ENCODE measurements at places on chromosomes 16 and 17.
A peak's percentile ranks its signal among the peaks of the same experiment; 100 is the strongest.

DNA sequence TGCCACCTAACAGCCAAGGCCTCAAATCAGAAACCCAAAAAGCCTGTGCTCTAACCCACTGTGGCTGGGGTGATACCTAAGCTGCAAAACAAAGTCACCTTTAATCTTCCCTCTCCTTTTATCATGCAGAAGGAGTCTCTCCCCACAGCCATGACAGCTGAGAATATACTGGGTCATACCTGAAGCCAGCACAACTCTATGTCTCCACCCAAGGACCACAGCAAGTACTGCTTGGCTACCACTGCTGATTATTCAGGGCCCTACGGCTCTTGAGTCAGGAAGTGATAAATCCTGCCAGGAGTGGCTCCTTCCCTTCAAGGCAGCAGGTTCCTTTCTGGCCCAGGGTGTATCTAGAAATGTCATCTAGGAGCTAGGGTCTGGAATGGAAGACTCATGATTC lies 151.5 kb upstream of the TOM1L1 start:
- DNase-seq: no peak

DNA sequence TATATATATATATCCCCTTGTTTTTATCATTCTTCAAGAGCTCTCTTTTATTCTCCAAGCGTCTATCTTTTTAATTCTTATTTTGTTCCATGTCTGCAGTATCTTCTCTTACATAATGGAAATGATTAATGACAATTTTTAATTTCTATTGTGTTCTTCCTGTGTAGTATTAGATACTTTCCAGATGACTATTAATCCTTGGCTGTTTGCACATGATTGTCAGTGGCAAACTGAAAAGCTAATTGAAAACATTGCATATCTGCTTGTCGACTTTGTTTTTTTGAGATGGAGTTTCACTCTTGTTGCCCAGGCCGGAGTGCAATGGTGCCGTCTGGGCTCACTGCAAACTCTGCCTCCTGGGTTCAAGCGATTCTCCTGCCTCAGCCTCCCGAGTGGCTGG lies 124.7 kb downstream of the BCAS3 start:
- DNase-seq: no peak

DNA sequence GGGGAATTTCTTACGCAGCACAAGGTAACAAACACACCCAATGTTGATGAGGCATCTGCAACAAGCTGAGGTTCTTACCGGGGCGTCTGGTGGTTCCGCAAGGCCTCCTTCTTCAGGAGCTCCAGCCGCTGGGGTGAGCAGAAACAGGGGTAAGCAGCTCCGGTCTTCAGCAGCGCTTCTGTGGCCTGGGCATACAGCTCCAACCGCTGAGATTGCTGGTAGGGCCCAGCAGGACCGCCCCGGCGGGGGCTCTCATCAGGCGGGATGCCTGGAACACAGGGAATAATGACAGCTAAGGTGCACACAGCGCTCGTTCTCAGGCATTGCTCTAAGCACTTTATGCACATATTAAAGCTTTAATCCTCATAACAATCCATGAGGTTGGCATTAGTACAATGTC lies 12.7 kb downstream of the EARS2 start:
- DNase-seq: no peak

GRCh38 chr16:50683689-50684374 lies 2.7 kb upstream of the SNX20 start:
- no peak for DNase-seq

GRCh38 chr16:54080524-54081008 lies 206.0 kb downstream of the IRX3 start:
- DNase-seq: peak; percentile 87

DNA sequence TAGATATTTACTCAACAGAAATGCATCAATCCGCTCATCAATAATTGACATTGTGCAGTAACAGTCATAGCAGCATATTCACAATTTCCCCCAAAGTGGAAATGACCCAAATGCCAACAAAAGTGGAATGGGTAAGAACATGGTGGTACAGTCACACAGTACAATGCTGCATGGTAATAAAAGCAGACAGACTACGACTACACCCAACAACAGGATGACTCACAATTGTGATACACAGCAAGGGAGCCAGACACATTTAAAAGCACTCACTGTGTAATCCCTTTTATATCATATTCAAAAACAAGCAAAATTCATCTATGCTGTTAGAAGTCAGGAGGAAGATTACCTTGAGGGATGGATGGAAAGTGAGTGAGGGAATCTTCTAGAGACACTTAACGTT lies 76.5 kb upstream of the NUDT7 start:
- DNase-seq: no peak

GRCh38 chr17:79991140-79991923 lies 44.3 kb downstream of the TBC1D16 start:
- no peak for DNase-seq

DNA sequence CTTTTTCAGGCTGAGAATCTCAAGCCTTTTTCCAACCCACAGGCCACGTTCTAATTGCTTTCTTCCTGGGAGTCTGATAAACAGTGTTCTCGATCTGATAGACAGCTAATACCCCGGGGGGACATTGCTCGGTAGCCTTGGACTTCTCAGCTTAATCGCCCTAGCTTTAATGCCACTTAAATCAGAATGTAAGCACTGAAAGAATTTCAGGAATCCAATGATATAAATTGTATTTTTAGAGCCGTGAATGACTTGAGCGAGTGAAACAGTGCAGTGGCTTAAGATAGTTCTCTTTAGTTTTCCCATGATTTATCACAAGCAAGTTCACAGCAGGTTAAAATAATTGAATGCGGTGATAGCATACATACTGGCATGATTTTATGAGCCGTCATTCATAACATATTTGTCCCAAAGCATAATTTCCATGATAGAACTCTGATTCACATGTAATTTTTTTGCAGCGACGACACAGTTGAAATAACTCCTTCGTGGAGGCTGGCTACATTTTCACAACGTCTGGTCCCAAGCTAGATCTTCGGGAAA lies 116.1 kb upstream of the MYOCD start:
- DNase-seq: no peak

- no peak for DNase-seq
These were observed 277.1 kb upstream of the SDK2 start for GRCh38 chr17:73921306-73921705.

DNA sequence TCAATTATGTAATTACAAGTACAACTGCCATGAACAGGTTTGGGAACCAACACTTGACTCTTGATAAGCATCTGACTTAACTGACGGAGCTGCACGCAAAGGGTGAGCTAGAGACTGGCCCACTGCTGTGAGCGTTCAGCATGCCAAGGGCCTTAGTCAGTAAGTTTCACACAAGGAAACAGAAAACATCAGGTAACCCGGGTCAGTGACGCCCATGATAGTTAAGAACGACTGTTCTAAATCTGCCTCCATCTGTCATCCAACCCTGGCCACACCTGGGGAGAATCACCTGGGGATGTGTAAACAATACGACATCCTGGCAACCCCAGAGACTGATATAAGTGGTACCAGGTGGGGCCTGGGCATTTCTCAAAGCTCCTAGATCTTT lies 12.3 kb downstream of the SMIM5 start:
- DNase-seq: no peak

DNA sequence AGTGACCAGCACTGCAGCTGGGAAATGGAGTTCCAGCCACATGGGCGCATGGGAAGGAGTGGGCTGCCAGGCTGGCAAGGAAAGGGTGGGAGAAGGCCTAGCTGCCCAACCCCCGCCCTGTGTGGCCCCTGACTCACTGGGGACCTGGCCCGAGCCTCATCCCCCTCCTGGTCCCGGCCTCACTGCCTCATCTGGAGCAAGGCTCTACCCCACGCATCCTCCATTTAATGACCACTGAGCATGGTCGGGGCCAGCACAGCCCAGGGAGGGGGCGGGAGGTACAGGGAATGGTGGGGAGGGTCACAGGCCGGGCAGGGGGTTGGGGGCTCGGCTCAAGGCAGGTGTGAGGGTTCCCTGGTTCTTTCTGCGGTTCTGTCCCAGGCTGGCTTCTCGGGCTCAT lies 16.1 kb downstream of the SPNS2 start:
- no peak for DNase-seq

DNA sequence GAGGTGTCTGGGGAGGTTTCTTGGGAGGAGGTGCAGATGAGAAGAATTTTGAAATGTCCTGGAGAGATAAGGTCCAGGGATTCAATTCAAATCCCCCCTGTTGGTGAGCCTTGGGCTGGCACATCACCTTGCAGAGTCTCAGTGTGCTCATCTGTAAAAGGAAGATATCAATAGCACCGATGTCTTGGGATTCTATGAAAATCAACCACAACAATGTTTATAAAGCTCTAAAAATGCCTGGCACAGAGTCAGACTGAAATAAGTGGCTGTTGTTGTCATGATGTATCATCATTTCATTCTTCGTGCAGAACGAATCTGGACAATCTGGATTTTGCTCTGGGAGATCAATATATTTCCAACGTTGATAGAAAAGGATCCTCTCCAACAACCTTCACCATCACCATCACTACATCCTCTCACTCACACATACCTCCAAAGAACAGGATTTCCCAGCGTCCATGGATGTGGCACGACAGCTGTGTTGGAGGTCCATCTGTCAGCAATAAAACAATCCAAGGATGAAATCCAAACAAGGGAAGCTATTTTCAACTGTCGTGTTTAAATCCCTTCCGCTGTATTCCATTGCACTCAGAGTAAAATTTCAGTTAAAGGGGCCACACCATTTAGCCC lies 393.7 kb upstream of the DYNLRB2 start:
- DNase-seq: no peak

- no peak for DNase-seq
These were observed 5.6 kb downstream of the ALOX12 start for GRCh38 chr17:7001318-7001961.

- no peak for DNase-seq
These were observed 20.4 kb upstream of the CPNE2 start for GRCh38 chr16:57071831-57072582.

DNA sequence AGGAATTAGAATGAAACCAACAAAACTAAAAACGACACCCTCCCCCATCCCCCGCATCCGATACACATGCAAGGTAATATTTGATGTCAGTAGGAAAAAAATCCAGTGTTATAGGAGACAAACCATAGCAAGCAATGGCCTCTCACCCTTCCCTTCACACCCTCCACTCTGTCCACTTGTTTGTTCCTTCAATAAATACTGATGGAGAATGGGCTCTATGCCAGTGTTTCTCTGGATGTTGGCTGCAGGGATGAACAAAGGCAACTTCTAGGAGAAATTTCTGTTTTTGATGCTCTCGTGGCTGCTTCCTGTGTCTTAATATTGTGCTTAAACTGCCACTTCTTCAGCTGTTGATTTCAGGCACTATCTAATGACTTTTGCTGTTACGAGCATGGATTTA lies 98.8 kb downstream of the WWOX start:
- no peak for DNase-seq

DNA sequence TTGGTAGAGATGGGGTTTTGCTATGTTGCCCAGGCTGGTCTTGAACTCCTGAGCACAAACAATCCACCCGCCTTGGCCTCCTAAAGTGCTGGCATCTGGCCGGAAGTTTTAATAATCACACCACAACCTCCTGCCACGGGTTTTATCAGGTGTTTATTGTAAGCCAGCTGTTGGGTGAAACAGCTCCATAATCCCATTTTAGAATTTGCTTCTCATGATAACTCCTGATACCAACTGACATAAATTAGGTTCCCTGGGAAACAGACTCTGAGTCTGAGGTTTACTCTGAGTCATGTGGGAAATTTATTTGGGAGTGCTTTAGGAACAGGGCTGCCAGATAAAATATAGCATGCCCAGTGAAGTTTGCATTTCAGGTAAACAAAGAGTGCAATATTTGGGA lies 122.6 kb upstream of the MED13 start:
- DNase-seq: no peak

DNA sequence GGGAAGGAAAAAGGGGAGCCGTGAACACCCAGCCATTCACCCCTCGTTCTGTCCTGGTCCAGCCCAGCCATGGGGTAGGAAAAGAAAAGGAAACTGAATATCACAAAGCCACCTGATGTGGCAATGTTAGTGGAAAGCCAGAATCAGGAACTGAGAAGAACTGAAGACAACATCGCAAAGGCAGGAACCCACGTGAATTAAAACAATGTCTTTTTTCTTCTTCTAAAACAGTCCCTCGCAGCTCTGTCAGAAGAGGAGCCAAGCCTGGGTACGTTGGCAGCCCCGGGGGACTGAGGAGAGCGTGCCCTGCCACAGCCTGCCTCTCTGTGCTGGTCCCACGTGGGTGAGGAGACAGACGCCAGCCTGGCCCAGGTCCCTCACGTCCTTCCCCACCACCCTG lies 55.0 kb downstream of the ZNF423 start:
- DNase-seq: no peak

DNA sequence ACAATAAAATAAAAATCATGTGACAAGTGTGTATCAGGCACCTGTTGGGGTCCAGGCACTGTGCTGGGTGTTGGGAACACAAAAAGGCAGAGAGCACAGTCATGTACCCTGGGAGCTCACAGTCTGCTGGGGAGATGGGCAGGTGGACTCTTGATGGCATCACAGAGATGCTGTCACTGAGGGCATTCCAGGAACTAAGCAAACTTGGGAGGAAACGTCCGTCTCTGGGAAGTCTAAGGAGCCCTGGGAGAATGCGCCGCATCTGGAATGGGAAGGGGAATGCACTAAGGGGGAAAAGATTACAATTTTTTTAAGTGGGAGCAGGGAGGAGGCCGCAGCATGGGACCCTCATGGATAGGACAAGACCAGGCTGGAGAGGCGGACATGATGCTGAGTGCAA lies 80.9 kb upstream of the ZNF423 start:
- DNase-seq: no peak

GRCh38 chr17:80981062-80981902 lies 10.4 kb upstream of the CHMP6 start:
- DNase-seq: no peak

- peak; percentile 8 for DNase-seq
These were observed 80.3 kb downstream of the MRTFB start for GRCh38 chr16:14151256-14152030.

DNA sequence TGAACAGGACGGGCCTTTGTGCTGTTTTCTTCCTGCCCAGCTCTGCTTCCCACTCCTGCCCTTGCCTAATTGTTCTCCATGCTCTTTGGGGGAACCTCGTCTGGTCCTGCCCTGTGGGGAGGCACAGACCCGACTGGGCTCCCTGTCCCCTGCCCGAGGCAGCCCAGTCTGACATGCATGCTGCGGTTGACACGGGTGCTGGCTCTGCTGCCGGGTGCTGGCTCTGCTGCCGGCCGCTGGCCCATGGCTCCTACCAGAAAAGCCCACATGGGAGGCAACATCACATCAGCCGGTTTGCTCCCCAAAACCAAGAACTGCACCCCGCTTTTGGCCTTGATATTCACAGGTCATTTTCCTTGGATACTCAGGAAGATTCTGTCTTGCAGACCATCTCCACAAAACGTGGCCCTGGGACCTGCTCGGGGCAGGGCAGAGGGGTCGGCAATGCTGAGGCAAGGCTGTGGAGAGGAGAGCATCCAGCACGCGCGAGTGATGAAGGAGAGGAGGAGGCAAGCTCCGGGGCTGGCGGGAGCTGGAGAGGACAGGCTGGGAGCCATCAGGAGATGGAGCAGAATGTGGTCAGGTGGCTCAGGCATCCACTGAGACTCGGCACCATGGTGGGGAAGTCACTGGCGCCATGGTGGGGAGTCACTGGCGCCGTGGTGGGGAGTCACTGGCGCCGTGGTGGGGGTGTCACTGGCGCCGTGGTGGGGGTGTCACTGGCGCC lies 31.6 kb downstream of the RBFOX3 start:
- no peak for DNase-seq
